ENCODE measurements at places on chromosomes 16 and 17.
A peak's percentile ranks its signal among the peaks of the same experiment; 100 is the strongest.

DNA sequence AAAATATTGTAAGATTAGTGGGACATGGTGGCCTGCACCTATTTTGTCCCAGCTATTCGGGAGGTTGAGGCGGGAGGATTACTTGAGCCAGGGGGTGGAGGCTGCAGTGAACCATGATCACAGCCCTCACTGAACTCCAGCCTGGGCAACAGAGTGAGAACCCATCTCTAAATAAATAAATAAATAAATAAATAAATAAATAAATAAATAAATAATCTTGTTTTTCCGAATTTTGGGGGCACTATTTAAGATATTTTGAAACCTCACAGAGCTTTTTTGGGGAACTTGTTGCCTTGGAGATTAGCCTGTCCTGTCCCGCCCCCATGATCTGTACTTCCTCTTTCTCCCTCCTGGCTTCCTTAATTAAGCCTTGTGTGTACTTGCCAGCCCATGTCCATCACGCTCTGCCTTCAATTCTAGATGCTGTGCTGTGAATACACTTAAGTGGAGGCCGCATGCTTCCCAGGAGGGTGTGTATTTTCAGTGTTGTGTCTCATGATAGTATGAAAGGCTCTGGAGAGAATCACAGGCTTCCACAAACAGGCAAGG, 4.4 kb downstream of the LGALS9 start:
- no peak for DNase-seq

- no peak for DNase-seq
Measured at GRCh38 chr17:50909765-50910605, 43.8 kb upstream of the TOB1 start.

DNA sequence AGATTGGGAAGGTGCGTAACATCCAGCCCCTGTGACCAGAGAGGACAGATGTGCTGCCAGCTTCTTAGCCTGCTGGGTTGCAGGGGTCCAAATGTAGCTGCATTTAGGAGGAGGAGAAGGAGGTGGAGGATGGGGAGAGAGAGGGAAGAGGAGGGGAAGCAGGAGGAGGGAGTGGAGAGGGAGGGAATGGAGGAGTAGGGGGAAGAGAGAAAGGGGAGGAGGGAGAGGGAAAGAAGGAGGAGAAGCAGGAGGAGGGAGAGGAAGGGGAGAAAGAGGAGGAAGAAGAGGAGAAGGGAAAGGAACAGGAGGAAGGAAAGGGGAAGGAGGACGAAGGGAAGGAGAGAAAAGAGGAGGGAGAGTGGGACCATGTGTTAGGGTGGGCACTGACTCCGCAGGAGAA, 108.6 kb downstream of the ABCC12 start:
- no peak for DNase-seq

DNA sequence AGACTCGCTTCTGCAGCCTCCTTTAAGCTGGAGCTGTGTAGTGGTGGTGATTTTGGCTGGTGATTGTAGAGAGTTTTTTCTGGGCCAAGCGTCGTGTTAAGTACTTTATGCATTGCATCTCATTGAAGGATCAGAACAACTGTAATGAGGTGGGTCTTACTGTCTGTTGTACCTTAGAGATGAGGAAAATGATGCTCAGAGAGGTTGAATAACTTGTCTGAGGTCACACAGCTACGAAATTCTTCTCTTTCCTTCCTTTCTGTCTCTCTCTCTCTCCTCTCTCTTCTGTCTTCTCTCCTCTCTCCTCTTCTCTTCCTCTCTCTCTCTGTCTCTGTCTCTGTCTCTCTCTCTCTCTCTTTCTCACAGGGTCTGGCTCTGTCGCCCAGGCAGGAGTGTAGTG, 82.8 kb downstream of the CNGB1 start:
- DNase-seq = no peak

DNA sequence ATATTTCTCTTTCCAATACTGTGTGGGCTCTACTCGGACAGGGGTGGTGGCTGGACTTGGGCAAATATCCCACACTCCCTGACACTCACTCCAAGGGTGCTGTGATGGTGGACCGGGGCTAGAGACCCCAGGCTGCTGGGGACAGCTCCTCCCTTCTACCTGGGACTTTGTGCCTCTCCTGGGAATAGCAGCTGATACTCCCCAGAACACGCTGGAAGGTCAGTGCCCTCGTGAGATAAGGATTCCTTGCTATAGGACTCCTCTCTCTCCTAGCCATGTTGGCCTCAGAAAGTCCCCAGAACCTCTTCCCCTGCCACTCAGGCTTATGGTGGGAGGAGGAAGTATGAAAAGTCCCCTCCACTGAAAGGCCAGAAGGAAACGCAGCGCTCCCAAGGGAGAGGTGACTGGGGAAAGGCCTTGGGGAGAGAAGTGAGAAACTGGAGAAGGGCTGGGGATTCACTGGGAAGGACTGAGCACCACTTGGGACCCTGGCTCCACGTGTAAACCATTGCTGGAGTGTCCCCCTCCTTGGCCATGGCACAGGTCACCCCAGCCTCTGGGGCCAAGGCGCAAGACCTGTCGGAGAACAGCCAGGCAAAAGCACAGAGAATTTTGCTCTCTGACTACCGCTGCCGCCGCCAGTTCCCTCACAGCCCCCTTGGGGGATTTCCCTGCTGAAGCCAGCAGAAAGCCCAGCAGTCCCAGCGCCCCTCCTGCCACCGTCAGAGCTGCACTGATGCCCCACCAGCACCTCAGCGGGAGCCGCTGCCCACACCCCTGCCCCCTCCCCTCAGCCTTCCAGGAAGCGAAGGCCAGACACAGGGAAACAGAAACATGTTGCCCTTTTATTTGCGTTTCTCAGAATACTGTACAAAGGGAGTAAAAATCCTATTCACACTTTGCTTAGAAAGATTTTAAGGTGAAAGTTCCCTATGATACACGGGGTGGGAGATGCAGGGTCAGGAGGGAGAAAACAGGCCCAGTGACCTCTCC, 2.1 kb upstream of the GSDMB start:
- DNase-seq = no peak

GRCh38 chr16:27237219-27238015, 31.2 kb downstream of the NSMCE1 start:
- peak; percentile 33 for DNase-seq

DNA sequence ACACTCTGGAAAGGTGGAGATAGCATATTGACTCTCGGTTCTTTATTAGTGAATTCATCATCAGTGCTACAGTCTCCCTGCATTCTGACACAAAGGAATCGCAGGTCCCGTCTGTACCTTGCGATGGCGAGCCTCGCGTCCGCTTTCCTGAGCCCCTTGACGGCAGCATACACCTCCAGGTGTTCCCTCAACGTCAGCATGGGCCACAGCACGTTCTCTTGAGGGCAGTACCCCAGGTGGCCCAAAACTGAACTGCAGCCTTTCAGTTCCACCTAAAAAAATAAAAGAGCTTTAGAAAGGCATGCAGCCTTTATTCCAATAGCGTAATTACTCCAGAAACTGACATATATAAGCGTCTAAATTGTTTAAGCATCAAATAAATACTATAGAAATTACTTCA, 24.2 kb upstream of the ABCA9 start:
- DNase-seq = no peak

- no peak for DNase-seq
Measured at GRCh38 chr16:80066805-80067580, 466.5 kb upstream of the MAF start.

- no peak for DNase-seq
Measured at GRCh38 chr16:24141466-24141865, 114.7 kb upstream of the CACNG3 start.

DNA sequence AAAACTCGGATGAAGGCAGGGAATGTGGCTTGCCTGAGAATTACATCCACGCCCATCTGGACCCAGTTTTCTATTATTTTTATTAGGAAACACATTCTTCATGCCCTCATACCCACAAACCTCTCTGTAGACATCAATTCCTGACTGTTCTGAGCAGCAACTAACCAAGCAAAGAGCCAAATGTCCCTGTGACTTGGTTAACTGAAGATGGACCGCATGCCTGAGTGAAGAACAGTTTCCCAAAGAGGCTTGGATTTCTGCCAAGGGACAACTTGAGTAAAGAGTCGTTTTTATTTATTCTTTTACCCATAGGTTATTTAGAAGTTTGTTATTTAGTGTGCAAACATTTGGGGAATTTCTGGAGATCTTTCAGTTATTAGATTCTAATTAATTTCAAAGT, 259.8 kb downstream of the GRIN2A start:
- DNase-seq = peak; percentile 7

- peak; percentile 60 for DNase-seq
Measured at GRCh38 chr16:1081734-1082265, 9.3 kb downstream of the SSTR5 start.

- peak; percentile 92 for DNase-seq
Measured at GRCh38 chr17:63998050-63998720, at the start of gene PRR29. PRR29 (plus strand) TSS chr17:63998351; CDS start chr17:63998365, 14 bp downstream.

DNA sequence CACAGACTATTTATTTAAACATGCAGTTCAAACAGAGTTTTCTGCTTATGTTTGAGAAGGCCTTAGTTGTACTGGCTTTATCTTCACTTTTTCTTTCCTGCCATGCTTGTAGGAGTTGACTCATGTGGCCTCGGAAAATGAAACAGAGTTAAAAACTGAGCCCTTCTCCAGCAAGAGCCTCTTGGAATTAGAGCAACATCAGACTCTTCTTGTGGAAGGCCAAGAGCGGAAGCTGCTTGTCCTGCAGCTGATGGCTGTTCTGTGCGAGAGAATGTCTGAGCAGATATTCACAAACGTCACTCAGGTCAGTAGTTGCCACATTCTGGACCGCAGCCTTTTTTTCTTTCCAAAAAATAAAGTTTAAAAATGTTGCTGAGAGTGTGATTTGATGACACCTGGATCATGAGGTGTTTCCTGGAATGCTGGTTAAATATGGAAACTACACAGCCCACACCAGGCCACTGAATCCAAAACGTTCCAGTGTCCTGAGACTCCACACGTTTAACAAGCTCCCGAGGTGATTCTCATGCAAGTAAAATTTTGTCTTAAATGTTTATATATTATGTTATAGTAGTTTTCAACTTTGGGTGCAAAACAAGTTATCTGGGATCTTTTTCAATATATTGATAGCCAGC, 65.9 kb downstream of the TANGO6 start:
- DNase-seq = peak; percentile 43

DNA sequence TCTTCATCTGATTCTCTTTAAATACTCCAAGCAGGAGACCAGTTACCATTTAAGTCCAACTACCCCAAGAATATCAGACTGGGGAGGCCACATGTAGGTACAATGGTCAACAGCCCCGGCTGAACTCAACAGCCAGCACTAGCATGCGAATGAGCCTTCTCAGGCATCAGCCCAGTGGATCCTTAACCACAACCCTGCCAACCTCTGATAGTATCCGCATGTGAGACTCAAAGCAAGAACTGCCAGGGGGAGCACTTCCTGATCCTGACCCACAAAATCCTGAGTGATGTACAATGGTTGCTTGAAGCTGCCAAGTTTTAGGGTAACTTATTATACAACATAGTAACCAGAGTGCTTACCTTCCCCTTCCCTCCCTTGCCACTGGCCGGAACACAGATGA, 4.0 kb downstream of the PYY start:
- no peak for DNase-seq

DNA sequence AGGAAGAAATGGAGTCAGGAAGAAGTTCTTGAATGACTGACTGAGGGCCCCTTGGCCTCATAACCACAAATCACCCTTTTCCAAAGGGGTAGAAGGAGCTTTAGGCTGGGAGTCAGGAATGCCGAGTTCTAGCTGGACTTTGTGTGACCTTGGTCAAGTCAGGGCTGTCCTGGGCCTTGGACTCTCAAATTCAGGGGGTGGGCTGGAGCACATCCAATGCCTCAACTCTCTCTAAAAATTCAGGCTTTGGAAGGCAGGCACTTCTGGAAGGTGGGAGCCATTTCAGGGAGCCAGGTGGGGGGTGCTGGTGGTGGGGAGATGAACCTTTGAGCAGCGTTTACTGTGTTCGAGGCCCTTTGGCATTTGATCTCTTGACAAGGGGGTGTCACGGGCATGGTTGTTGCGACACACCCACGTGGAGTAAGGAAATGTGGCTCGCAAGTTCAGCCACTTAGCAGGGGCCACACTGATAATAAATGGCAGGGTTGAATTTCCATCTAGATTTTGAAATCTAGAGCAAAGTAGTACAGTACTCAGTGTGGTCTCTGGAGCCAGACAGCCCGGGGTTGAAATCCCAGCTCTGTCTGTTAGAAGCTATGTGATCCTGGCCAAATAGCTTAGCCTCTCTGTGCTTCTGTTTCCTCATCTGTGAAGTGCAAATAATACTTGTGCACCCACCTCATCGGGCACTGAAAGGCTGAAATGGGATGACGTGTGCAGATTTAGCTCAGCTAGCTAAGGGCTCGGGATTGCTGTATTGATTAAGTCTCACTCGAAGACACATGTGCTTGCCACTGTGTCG, 47.1 kb upstream of the CIBAR2 start:
- peak; percentile 29 for DNase-seq

DNA sequence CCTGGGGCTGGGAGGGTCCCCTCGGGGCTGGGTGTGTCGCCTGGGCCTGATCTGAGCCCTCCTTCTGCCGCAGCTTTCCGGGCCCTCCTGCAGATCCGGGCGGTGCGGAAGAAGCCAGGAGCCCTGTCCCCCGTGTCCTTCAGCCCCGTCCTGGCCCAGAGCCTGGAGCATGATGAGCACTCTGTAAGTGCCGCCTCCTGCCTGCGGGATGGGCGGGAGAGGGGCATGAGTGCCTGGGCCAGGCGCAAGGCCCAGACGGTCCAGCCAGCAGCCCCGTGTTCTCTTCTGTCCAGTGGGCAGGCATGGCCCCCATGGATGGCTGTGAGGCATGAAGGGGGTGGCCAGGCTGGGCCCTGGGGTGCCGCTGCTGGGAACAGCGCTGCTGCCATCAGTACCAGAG, 16.0 kb upstream of the NUDT16L1 start:
- no peak for DNase-seq

GRCh38 chr17:42920922-42921321, 20.3 kb downstream of the G6PC1 start:
- DNase-seq = no peak

- no peak for DNase-seq
Measured at GRCh38 chr16:79175286-79176057, 425.1 kb downstream of the MAF start.

DNA sequence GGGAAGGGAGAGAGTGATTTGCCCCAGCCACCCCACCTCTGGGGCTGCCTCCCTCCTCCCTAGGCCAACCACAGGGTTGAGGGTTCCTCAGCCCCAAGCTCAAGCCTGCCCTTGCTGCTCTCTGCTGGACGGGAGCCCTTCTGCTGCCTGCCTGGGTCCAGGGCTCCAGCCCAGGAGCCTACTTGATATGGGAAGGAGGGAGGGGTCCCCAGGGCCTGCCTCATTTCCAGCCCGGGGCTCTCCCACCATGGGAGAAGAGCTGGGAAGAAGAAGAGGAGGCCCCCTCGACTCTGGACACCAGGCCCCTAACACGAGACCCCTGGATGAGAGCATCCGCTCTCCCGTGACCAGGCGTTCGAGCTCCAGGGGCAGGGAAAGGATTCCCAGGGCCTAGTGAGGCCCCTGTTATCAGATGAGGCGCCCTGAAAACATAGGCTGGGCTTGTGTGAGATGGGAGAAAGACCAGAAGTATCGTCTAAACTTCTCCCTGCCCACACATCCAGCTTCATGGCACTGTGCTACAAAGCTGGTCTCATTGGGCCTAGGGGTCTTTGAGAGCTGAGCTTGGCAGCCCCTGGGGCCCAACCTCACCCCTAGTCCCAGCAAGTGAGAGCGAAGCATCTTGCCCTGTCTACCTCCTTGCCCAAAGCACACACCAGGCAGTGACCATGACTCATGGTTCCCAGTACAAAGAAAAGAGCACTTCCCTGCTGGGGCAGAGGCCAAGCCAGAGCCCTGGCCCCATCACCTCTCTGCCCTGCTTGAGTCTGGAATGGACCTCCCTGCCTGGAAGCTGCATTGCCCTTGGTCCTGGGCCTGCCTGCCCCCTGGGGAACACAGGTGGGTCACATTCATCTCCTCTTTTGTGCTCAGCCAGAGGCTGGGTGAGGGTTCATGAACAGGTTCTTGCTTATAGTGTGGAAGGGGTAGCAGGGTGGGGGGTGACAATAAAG, 987 bp downstream of the SLC16A5 start:
- DNase-seq = no peak

All from eye (tissue), 1 donor.